ENCODE measurements at places on chromosomes 12 and 14. TPM values are rescaled to one million over a fixed set of nuclear protein-coding genes. Genes with fewer than 3 reads are reported as not detected.

The TSPAN19 gene
- total RNA-seq, result 0.41 TPM

The KRT81 gene
- total RNA-seq, result not detected

The PLEKHG7 gene
- 0.58 TPM for total RNA-seq

The EPYC gene
- not detected for total RNA-seq

The IFNG gene
- total RNA-seq, result not detected

The PTGER2 gene
- 8.3 TPM for total RNA-seq

The OTUB2 gene
- 3.7 TPM for total RNA-seq

The KERA gene
- total RNA-seq, result 2.7 TPM
